A673 (cell line): ENCODE measurements at places on chromosomes 16 and 17.
A peak's percentile ranks its signal among the peaks of the same experiment; 100 is the strongest.

DNA sequence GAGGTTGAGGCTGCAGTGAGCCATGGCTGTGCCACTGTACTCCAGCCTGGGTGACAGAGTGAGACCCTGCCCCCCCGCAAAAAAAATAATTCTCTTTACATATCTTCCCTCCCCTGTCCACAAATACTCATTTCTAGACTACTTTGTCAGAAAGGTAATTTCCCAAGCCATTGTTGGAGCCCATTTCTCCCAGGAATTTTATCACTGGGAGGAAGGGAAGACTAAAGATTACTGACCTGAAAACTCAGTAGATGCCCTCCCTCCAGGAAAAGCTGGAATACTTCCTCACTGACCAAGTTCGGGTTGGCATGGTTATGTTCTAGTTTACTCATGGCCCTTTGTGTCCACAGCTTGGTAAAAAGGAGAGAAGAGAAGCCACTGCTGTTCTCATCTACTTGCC is 4.1 kb downstream of the CALCOCO2 start:
- DNase-seq = no peak

DNA sequence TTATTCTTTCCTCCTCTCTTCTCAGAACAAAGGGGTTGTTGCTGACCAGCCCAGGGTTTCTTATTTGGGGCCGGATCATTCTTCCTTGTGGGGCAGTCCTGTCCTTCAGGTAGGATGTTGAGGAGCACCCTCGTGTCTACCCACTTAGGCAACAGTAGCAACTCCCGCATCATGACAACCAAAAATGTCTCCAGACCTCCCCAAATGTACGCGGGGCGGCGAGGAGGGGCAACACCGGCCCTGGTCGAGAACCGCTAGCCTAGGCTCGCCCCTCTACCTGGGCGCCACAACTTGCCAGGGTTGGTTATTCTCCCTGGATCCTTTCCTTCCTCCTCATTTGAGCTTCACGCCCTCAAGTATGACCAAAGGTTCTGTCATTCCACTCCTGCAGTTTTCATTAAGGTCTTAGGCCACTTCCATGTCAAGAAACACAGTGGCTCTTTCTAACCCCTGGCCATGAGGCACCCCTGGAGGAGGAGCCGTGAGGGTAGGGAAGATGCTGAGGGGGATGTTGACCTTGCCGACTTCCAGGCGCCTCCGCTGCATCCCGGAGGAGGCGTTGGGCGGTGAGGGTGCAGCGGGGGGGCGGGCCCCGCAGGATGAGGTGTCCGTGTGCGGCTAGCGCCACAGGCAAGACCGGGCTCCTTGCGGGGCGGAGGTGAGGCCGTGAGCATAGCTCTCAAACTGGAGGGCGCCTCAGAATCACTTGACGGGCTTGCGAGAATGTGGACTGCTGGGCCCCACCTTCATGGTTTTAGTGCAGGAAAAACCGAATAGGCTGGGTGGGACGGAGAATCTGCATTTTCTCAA is 712 bp upstream of the SPECC1 start:
- no peak for DNase-seq

DNA sequence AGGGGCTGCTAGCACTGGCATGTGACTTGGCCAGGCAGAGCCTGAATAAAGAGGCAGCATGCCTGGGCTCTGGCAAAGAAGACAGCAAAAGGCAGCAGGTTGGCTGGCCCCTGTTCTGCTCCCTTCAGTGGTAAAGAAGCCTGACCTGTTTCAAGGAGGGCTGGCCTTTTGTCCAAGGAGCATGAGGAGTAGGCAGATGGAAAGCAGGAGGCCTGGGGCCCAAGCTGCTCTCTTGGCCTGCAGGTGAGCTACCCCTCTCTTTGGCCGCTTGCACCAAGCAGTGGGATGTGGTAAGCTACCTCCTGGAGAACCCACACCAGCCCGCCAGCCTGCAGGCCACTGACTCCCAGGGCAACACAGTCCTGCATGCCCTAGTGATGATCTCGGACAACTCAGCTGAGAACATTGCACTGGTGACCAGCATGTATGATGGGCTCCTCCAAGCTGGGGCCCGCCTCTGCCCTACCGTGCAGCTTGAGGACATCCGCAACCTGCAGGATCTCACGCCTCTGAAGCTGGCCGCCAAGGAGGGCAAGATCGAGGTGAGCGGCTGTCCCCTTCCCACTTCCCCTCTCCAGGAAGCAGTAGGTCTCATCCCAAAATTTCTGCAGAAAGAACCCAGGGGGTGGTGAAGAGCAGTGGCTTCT is 8.0 kb downstream of the TRPV2 start:
- DNase-seq = no peak

DNA sequence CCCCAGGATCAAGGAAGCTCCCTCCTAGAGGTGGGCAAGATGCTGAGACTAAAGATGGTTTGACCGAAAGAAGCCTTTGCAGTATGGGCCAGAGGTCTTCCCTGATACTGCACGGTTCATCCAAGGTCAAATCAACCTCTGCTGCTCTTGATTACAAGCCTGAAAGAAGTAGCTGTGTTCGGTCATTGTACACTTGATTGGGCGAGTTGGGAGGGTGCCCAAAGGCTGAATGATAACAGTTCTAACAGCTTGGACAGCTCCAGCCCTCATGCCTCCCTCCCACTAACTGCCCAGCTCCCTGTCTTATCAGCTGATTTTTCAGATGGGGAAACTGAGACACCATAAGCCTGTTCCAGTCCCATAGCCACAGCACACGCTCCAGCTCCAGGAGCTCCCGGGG is 42.8 kb downstream of the ABCC12 start:
- no peak for DNase-seq

DNA sequence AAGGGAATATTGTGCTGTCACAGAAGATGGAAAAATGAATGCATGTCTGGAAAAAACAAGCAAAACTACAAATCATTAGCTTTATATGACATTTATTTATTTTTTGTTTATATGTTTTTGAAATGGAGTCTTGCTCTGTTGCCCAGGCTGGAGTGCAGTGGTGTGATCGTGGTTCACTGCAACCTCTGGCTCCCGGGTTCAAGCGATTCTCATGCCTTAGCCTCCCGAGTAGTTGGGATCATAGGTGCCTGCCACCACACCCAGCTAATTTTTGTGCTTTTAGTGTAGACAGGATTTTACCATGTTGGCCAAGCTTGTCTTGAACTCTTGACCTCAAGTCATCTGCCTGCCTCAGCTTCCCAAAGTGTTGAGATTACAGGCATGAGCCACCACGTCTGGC is 8.5 kb downstream of the NDE1 start:
- no peak for DNase-seq

DNA sequence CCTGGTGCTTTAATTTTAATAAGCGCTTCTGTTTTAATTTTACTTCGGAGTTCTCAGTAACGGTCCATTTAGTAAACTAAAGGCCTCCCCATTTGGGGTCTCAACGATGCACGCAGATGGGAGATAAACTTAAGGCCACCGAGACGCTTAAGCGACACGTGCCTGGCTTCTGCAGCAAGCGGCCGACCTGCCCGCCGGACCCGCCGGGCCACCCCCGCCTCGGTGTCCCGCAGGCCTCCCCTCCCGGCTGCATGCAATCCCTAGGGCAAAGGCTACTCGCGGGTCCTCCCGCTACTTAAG is 592 bp downstream of the GCSH start:
- DNase-seq = no peak

- DNase-seq = peak; percentile 38
Observed at GRCh38 chr16:11915114-11915643, 577 bp downstream of the GSPT1 start.

DNA sequence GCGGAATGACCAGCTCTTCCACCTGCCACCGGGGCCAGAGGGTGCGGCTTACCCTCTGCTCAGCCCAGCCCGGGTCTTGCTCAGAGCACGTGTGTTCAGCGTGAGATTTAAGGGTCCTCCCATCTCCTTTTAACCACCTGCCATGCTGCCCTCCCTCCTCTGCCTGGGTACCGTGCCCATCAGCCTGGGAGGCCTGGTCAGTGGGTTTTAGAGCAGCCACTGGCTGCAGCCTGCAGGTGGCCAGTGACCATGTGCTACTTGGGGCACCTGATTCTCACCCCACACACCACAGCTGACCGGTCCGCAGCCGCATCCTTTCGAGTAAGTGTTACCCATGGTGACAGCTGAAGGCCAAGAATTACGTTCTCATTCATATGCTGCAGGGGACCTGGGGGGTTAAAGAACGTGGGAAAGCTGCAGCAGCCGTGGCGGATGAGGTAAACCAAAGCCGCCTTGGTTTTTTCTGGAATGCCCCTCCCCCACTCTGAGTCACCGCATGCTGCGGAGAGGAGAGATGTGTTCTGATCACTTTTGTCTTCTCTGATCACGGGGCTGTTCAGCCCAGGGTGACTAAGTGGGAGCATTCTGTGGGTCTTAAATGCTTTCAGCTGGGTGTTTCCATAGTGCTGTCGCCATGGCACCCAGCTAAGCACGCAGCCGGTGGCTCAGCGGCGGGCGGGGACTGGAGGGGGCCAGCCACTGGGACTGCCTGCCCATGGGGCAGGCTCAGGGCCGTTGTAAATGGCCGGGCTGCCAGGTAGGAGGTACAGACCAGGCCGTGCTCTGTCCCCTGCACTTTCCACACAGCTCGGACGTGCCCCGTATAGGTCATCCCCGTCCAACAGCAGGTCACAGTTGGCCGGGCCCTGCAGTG is 59.8 kb downstream of the BAIAP2 start:
- DNase-seq = peak; percentile 97

DNA sequence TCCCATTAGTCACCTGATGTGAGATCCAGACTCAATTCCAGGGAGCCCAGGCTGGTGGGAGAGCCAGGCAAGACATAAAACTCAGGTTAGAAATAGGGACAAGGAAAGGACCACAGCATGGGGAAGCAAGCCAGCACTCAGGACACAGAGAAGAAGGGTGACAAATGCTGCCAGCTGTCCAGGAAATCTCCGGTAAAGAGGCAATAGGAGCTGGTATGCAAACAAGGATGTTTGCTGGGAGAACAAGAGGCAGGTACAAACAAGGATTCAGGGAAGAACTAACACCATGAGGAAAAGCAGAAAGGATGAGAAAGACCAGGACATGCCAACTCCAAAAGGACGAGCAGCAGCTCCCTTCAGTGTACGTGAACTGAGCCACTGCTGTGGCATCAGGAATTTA is 10.2 kb upstream of the TXNDC11 start:
- no peak for DNase-seq

DNA sequence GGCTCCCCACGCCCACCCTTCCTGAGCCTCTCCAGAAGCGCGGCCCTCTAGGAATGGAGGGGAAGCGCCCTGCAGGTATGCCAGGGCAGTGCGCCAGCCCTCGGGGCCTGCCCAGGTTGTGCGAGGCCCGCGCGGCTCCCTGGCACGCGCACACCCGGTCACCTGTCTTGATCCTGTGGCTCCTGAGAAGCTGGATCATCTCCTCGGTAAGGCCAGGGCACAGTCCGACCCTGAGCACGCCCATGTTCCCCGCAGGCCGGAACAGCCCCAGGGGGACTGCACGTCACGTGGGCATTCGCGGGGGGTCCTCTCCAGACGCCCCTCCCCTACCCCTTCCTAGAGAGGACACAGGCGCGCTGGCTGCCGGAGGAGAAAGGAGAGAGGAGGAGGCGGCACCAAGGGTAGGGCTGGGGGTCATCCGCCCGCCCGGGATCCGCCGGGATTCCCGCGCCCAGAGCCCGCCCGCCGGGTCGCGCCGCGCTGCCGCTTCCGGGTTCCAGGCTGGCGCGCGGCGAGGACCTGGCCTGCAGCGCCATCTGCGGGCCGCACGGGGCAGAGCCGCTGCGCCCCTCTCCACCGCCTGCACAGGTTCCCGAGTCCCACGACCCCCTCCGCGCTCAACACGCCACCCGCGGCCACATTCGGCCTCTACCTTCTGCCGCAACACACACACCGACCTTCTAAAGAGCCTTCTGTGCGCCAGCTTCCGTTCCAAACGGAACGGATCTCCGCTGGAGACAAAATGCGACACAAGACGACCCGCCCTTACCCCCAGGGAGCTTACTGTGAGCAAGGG is at the start of gene RAD51D:
Gene RAD51D (minus strand): TSS at position 491 of the 796 bp plus-strand sequence. CDS start 247 bp downstream, at position 244.
- peak; percentile 73 for DNase-seq

GRCh38 chr16:81421536-81421935 is 23.1 kb upstream of the CMIP start:
- DNase-seq = no peak

GRCh38 chr16:86578611-86579267 is 390 bp downstream of the FOXL1 start:
- no peak for DNase-seq

DNA sequence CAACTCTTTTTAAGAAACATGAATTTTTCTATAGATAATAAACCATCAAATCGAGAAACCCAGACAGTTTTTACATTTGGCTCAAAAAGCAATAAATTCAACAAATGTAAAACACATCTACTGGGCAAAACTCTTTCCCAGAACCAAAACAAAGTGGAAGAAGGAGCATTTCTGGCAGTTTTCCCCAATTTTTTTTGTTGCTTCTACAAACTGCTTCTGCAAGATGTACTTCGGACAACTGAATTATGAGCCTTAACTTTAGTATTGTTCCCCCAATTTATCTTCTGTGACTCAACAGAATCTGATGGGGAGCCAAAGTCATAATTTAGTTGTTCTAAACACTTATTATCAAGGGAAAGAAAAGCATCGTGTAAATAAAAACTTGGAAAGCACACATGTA is 1047.2 kb downstream of the CDH11 start:
- DNase-seq = no peak

- no peak for DNase-seq
Observed at GRCh38 chr16:69814561-69814960, 52.4 kb downstream of the WWP2 start.

DNA sequence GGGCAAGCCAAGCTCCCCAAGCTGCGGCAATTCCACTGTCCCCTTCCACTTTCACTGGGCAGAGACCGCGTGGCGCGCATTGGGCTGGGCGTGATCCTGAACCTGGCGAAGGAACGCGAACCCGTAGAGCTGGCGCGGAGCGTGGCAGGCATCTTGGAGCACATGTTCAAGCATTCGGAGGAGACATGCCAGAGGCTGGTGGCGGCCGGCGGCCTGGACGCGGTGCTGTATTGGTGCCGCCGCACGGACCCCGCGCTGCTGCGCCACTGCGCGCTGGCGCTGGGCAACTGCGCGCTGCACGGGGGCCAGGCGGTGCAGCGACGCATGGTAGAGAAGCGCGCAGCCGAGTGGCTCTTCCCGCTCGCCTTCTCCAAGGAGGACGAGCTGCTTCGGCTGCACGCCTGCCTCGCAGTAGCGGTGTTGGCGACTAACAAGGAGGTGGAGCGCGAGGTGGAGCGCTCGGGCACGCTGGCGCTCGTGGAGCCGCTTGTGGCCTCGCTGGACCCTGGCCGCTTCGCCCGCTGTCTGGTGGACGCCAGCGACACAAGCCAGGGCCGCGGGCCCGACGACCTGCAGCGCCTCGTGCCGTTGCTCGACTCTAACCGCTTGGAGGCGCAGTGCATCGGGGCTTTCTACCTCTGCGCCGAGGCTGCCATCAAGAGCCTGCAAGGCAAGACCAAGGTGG is 9.8 kb downstream of the SARM1 start:
- DNase-seq = no peak

DNA sequence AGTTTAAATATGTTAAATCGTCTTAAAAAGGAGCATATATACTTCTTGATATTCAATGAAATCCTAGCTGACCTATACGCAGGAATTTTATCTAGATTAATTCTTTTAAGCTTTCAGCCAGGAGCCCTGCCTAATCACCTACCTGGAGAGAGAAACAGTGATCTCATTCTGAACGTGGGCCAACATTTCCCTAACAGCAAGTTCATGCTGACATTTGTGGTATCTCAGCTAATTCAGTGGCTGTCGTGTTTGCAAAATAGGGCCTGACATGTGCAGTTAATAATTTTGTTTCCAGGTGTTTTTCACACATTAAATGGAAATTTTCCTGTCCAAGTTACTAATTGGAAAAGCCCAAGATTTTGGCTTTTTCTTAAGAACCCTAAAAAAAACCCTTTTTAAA is 17.4 kb downstream of the KRT24 start:
- no peak for DNase-seq
